Cerebellar nuclear complex (tissue), 1 donor: ENCODE measurements at places on chromosomes 4 and X.

DNA sequence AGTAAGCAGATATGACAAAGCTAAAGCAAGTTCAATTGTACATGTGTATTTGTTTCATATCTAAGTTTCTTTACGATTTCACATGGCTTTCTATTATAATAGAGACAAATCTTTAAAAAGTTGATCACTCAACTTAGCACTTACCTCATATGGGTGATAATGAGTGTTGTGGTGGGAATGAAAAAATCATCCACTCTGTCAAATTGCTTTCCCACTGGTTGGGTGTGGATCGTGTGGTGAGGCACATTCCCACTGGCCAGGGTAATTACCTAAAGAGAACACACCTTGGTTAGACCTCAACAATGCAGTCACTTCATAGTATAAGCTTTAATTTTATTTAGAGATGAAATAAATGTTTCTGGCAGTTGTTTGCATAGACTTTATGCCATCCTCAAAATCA, 708.9 kb downstream of the FSTL5 start:
- DNase-seq = no peak

DNA sequence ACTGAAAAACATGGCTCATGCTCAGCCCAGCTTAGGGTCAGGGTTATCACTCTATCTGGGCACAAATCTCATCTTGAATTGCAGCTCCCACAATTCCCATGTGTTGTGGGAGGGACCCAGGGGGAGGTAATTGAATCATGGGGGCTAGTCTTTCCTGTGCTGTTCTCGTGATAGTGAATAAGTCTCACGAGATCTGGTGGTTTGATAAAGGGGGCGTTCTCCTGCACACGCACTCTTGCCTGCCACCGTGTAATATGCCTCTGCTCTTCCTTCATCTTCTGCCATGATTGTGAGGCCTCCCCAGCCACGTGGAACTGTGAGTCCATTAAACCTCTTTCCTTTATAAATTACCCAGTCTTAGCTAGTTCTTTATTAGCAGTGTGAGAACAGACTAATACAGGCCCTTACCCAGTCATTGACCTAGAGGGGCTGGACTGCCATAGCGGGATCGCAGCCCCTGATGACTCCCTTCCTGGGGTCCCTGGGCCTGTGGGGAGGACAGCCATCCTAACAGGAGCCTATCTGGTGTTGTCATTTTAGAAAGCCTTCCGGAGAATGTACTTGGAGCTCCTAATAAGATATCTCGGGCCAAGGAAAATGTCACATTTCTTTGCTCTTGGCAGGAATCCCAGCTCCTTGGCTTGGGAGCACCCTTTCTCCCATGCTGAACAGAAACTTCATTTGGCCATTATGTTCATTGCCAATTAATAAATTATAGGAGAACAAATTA, 112.6 kb downstream of the PHKA2 start:
- DNase-seq = no peak

- no peak for DNase-seq
Measured at GRCh38 chr4:14078326-14078725, 450.8 kb upstream of the BOD1L1 start.

- DNase-seq = no peak
Measured at GRCh38 chr4:6986072-6986780, 56.9 kb upstream of the TADA2B start.

DNA sequence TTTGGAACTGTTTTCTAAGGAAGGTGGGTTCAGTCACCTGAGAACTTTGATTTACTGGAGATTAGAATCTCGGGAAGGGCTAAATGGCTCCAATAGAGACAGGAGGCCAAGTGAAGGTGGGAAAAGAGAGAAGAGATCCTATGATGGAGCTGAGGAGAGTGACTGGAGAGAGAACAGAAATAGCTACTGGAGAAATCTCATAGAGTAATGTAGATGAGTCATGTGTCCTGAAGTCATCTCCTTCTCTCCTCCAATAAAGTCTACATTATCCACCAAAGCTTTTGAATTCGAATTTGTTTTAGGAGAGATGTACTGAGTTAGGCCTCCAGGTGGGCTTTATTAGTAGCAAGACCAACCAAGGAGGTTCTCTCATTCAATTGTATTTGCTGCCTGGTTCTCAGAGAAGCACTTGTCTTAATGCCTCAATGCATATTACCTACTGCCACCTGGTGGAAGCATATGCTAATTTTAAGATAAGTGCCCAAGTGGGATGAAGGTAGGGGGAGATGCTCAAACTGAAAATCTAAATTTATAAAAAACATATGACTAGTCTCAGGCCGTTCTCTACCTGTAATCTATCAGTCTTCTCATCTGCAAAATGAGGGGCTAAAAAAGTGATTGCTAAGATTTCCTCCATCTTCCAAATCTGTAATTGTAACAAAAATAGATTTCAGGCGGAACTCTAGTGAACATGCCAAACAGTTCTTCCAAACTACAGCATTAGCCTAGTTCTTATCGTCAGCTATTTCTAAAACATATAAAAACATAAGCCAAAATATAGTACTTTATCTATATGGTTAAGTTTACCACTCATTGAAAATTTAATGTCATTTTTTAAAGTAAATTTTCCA, 24.4 kb downstream of the TXK start:
- no peak for DNase-seq

- DNase-seq = no peak
Measured at GRCh38 chr4:147017081-147017480, 71.4 kb upstream of the TTC29 start.

GRCh38 chr4:31187979-31188378, 467.8 kb downstream of the PCDH7 start:
- DNase-seq = no peak

DNA sequence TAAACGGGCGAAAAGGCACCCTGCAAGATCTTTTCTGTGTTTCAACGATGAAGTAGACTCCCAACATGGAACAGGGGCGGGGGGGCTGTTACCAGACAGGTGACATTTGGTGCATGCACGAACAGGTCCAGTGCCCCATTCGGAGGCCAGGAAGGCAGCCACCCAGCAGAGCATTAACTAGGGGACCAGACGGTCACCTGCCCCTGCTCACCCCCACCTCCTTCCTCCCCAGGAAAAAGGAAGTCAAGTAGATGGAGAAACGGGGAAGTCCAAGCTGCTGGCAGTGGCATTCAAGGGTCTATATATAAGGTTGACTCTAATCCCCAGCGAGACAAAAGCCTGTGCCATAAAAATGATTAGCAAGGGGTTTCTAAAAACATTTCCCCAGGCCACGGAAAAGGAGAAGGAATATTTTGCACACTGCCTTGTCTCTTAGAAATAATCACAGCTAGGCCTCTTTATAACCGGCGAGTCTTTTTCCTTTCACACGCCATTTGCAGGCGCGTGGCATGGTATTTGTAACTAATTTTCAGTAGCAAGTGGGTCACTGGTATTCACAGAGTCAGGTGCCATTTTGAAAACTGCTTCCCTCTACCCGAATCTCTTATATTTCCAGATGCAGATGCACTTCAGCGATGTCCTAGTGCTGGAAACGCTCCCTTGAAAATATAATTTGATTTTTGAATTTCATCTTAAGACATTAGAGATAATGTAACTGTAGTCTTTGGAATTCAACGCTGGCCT, 1.2 kb upstream of the TMSB4X start:
- DNase-seq = no peak

GRCh38 chr4:179307297-179308136, 1865.3 kb upstream of the AGA start:
- no peak for DNase-seq

DNA sequence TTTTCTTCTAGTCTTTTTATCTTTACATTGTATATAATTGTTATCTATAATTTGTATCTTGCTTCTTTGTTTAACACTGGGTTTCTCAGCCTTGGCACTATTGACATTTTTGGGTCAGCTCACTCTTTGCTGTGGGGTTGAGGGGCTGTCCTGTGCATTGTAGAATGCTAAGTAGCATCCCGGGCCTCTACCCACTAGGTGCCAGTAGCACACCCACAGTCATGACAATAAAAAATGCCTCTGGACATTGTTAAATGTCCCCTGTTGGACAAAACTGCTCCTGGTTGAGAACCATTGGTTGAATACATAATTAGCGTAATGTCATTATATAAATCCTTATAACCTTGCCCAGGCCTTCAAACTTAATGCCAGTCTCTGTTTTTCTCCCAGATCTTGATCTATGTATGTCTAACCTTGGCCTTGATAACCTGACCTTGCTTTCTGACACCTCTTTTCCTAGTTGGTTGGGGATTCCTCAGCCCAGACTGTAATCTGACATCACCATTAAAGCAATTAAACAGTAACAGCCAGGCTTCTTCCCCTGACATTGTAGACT, 46.1 kb downstream of the DCX start:
- DNase-seq = no peak

DNA sequence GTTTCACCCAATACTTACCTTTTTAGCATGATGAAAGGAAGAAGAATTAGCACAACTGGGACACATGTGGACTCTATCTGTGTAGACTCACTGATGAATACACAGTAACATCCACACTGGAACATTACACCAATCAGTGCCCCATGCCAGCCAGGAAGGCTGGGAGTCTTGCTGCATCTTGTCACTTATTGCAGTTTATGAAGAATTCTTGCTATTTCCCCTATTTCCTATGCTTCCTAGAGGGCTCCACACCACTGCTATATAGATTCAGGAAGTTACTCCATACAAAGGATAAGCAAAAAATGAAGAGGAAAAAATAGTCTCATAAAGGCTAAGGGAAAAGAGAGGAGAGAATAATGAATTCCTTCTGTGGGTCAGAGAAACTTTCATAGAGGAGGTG, 201.0 kb downstream of the CAMK2D start:
- no peak for DNase-seq

GRCh38 chr4:67603310-67604028, 44.9 kb downstream of the STAP1 start:
- no peak for DNase-seq

DNA sequence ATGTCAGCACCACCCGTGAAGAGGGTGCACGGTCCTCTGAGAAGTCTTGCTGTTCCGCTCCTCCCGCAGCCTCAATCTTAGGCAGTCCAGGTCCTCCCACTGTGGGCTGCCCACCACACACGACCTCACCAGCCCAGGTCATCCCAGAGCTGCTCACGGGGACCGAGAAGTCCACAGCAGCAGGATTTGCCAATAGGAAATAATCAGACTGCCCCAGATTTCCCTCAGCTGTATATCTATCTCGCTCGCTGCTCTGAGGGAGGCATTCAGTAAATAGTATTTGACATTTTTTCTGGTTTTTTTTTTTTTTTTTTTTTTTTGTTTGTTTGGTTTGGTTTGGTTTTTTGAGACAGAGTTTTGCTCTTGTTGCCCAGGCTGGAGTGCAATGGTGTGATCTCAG, 83.8 kb downstream of the STOX2 start:
- DNase-seq = no peak

- no peak for DNase-seq
Measured at GRCh38 chr4:75717408-75717807, 7.0 kb upstream of the USO1 start.

DNA sequence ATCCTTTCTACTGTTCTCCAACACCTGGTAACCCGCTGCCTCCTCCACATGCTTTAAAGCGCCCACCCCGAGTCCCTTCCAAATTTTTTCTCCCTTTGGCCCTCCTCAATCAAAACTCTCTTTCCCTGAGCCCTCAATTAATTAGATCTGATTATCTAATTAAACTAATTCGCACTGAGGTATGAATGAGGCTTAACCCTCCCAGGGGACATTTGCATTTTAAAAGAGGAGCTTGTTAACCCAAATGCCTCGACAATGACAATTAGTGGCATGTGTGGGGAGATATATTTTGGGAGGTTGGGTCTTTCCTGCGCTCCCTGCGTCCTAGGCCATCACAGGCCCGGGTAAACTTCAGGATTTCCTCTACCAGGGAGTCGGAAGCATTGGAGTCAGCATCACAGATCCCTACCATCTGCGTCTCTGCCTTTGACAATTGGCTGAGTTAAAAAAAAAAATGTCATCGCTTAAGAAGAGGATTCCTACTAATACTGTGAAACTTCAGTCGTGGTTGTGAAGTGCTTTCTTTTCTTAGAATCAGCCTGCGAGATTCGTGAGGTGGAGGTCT, 50.6 kb downstream of the TENM3 start:
- DNase-seq = no peak

GRCh38 chr4:27081675-27082586, 221.3 kb downstream of the STIM2 start:
- no peak for DNase-seq

- DNase-seq = no peak
Measured at GRCh38 chr4:106109929-106110328, 206.1 kb downstream of the TBCK start.

- no peak for DNase-seq
Measured at GRCh38 chrX:15501506-15501905, 899 bp downstream of the BMX start.

GRCh38 chrX:65696613-65697012, 29.2 kb downstream of the MSN start:
- DNase-seq = no peak

DNA sequence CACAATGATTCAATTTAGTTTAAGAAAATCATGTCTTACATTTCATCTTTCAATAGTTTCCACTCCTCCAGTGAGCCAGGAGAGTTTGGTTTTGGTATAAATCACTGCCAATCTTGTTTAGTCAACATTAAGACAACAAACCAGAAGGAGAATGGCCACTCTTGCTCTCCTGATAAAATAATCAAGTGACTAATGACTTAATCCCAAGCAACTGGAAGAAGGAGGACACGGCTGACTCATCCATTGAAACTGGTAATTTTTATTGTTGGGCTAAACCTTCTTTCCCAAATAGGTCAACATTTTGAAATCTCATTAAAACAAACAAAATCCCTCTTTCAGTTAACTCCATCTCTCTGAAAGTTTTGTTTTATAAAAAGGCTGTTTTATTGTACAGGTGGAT, 230.2 kb downstream of the CLCN4 start:
- DNase-seq = no peak

GRCh38 chrX:5100004-5100403, 1128.7 kb downstream of the NLGN4X start:
- no peak for DNase-seq

- DNase-seq = no peak
Measured at GRCh38 chrX:1601051-1601767, 9.8 kb downstream of the AKAP17A start.

DNA sequence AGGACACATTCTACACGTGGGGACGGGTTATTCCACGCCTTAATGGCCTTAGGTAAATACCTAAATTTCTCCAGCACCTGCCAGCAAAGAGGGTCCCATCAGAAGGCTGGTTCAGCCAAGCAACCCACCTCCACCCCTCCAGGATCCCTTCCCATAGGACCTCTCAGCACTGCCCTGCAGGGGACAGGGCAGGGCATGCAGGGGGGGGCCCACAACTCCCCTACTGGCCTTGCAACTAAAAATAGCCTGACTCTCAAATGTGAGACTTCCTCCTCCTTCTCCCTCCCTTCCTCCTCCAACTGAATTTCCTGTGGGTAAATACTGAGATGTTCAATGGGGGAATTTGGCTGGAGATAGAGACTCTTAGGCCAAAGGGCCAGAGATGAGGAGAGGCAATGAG, 6.3 kb downstream of the LAS1L start:
- no peak for DNase-seq

- no peak for DNase-seq
Measured at GRCh38 chr4:121112530-121112929, 40.2 kb upstream of the NDNF start.
